ENCODE measurements at places on chromosomes 13 and 19. TPM values are rescaled to one million over a fixed set of nuclear protein-coding genes. Genes with fewer than 3 reads are reported as not detected.

ZNF888 gene
- polyA plus RNA-seq: 2.3 TPM

GRCh38 chr19:8046569-8047165 is 5.9 kb upstream of the CCL25 start:
- DNase-seq: no peak

GRCh38 chr13:99287551-99287950 is 19.6 kb downstream of the GPR183 start:
- DNase-seq: no peak

GRCh38 chr13:33740134-33740538 is 77.8 kb upstream of the RFC3 start:
- peak; percentile 45 for DNase-seq

- DNase-seq: peak; percentile 17
Measured at GRCh38 chr13:81487151-81487550, 1146.2 kb upstream of the SPRY2 start.

DNA sequence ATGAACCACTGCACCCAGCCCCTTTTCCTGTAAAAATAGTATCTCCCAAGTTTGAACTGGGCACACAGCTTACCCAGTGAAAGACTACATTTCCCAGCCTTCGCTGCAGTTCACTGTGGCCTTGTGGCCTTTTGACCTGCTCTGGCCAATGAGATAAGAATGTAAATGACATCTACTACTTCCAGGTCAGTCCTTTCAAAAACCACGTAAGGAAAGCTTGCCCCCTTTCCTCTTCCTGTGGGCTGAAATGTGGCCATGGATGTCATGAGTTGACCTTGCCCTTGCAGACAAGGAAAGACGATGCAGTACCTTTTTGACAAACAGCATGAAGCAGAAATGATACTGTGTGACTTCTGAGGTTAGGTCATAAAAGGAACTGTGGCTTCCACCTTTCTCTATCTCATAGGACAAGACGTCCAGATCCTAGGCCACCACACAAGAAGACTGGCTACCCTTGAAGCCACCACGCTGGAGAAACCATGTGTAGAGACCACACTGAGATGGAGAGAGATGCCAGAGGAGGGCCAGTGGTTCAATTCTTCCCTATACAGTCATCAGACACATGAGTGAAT is 19.9 kb downstream of the ACER1 start:
- DNase-seq: no peak

GRCh38 chr13:112159575-112160547 is 92.9 kb downstream of the SOX1 start:
- DNase-seq: no peak

TGDS gene
- polyA plus RNA-seq: 8.6 TPM

DNA sequence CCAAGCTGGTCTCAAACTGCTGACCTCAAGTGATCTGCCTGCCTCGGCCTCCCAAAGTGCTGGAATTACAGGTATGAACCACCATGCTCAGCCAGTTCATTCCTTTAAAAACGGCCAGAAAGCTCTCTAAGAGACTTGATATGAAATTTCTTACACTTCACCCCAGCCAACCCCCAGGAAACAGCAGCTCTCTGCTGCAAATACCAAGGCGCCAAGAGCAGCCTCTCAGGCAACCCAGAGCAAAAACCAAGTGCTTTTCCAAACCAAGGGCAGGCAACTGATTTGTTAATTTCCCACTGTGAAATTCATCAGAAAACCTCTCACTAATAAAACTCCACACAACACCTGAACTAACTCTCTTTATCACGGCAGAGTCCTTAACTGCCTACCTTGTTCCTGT is 44.9 kb downstream of the LATS2 start:
- DNase-seq: no peak

MARK4 gene
- polyA plus RNA-seq: 21.5 TPM

DNA sequence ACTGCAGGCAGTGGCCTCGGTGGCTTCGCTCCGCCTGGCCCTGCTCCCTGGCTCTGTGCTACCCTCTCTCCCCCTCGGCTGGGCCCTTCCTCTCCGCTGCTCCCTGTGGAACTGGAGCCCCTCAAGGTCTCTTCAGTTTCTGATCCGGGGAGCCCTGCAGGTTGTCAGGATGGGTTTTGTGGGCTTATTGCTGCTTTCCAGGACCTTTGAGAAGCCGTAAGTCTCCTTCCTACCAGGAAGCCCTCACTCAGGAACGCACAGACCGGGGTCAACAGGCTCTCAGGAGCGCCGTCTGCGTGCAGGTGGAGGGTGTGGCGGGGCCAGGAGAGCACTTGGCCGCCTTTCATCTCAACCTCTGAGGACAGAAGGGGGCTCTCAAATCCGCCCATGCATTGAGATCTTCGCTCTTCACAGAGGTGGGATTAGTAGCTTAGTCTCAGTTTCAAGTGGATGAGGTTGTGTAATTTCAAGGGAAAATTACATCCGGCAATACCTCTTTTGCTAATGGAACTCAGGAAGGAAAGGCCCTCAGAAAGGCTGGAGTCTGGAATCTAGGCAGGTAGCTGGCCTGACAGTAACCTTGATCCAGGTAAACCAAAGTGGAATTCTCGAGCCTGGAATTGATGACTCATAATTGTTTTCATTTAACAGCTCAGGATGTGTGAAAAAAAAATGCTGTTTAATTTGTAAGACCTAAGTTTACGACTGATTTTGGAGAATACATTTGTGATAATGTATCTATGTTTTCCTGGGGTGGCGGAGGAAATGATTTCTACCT is 102.0 kb downstream of the ATP11A start:
- DNase-seq: no peak

DNA sequence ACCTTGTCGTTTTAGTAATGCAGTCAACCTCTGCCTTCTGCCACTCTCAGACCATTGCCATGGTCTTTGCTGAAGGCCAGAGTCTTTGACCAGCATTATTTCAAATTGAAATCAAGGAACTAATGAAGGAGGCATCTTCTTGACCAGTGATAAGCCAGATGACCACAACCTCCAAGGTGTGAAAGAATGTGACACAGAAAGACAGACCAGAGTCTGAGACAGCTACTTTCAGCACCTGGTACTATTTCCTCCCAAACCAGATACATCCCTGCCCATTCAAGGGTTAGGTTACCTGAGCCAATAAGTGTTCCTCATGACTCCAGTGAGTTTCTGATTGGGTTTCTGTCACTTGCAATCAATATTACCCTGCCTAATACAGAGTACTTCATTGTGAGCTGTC is 20.3 kb upstream of the RNASEH2B start:
- no peak for DNase-seq

CPT1C gene
- polyA plus RNA-seq: 0.12 TPM

- no peak for DNase-seq
Measured at GRCh38 chr13:113748862-113749451, 10.1 kb upstream of the TMEM255B start.

- no peak for DNase-seq
Measured at GRCh38 chr13:101053301-101054093, 362.8 kb downstream of the NALCN start.

GRCh38 chr13:47798194-47798593 is 202.9 kb downstream of the SUCLA2 start:
- peak; percentile 4 for DNase-seq

GRCh38 chr19:38879400-38879751 is 1.3 kb upstream of the RINL start:
- DNase-seq: no peak

DNA sequence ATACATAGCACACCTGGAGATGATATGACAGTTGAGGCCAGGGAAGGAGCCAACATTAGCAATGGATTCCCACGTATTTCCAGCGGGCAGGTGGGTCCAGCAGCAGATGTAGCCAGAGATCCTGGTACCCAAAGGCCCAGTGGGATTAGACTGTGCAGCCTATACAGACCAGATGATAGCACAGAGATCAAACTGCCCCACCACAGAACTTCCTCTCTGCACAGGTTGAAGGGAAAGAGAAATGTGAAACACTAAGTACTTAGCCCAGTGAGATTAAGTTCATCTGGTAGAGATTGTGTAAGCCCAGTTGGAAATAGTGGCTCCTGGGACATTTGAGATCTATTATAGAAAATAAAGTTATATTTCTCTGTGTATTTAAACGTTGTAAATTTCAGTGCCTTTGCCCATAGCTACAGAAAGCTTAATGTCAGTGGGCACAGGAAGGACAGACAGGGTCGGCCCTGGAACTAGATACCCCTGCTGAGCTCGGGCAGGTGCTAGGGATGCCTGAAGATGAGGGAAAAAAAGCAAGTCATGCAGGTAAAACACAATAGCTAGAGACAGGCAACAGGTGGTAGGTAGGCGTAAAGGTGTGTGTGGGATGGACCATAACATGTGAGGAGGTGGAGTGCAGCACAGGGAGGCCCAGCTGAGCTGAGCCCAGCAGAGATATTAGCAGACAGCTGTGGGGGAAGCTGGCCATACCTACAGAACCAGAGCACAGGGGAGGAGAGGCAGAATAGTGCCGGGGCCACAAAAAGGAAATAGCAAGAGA is 27.3 kb upstream of the SPATA13 start:
- no peak for DNase-seq

GRCh38 chr19:58394821-58395219 is 636 bp upstream of the RNF225 start:
- no peak for DNase-seq

DNA sequence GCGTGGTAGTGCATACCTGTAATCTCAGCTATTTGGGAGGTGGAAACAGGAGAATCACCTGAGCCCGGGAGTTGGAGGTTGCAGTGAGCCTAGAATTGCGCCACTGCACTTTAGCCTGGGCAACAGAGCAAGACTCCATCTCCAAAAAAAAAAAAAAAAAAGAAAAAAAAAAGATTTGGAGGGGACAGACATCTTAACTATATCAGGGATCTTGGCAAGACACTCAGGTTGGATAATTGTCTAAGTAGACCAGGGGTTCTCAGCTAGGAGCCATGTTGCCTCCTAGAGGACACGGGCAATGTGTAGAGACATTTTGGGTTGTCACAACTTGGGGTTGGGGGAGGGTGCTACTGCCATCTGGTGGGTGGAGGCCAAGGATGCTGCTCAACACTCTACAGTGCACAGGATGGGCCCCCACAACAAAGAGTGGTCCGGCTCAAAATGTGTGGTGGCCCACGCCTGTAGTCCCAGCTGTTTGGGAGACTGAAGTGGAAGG is 1.9 kb upstream of the ZNF580 start:
- no peak for DNase-seq

DNA sequence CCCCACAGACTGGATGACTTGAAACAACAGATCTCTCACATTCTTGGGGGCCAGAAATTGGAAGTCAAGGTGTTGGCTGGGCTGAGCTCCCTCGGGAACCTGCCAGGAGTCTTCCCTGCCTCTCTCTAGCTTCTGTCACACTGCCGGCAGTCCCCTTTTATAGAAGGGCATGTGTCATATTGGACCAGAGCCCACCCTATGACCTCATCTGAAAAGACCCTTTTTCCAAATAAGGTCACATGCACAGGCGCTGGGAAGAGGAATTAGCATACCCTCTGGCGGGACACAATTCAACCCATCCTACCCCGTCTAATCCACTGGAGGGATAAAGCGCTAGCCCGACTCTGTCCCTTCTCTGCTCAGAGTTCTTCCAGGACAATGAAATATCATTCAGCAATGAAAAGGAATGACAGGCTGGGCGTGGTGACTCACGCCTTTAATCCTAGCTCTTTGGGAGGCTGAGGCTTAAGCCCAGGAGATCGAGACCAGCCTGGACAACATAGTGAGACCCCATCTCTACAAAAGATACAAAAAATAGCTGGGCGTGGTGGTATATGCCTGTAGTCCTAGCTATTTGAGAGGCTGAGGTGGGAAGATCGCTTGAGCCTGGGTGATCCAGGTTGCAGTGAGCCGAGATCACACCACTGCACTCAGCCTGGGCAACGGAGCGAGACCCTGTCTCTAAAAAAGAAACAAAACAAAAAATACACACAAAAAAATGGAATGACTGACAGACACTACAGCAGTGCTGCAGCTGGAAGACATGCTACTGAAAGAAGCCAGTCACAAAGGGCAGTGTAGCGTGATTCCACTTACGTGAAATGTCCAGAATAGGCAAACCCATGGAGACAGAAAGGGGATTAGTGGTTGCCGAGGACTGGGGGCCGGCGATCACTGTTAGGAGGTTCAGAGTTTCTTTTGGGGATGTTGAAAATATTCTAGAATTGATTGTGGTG is 28.5 kb downstream of the MEIS3 start:
- no peak for DNase-seq

CCDC122 gene
- 0.85 TPM for polyA plus RNA-seq

Measured in mammary epithelial cell (primary cell).